Fibroblast of the aortic adventitia (primary cell): ENCODE measurements at places on chromosomes 7 and 10. TPM values are rescaled to one million over a fixed set of nuclear protein-coding genes. Genes with fewer than 3 reads are reported as not detected.

TDRD1 gene
- 0.25 and 0.45 TPM in 2 replicates for total RNA-seq

BAIAP2L1 gene
- total RNA-seq: 1.1 and 2.8 TPM in 2 replicates

POLR2J3 gene
- total RNA-seq: 12.5 and 28.3 TPM in 2 replicates

NAT16 gene
- not detected in 2 replicates for total RNA-seq

SORBS1 gene
- 0.36 and 0.74 TPM in 2 replicates for total RNA-seq

BNIP3 gene
- total RNA-seq: 65.1 and 81.4 TPM in 2 replicates

ZKSCAN5 gene
- total RNA-seq: 9.1 and 11.8 TPM in 2 replicates

TSPAN33 gene
- total RNA-seq: not detected in 2 replicates

UCMA gene
- total RNA-seq: not detected in 2 replicates

SPDYE2 gene
- 0.16 TPM in 1 of 2 replicates, not detected in the other for total RNA-seq

CRTAC1 gene
- not detected in 2 replicates for total RNA-seq

PARG gene
- 16.0 and 33.3 TPM in 2 replicates for total RNA-seq

ZNF716 gene
- total RNA-seq: not detected in 2 replicates
